ENCODE measurements at places on chromosomes 1 and 21.
A peak's percentile ranks its signal among the peaks of the same experiment; 100 is the strongest.

- no peak for DNase-seq
Observed at GRCh38 chr1:197424380-197424779, 156.3 kb downstream of the CRB1 start.

- peak; percentile 56 for DNase-seq
Observed at GRCh38 chr1:22420455-22421053, 31.1 kb upstream of the ZBTB40 start.

DNA sequence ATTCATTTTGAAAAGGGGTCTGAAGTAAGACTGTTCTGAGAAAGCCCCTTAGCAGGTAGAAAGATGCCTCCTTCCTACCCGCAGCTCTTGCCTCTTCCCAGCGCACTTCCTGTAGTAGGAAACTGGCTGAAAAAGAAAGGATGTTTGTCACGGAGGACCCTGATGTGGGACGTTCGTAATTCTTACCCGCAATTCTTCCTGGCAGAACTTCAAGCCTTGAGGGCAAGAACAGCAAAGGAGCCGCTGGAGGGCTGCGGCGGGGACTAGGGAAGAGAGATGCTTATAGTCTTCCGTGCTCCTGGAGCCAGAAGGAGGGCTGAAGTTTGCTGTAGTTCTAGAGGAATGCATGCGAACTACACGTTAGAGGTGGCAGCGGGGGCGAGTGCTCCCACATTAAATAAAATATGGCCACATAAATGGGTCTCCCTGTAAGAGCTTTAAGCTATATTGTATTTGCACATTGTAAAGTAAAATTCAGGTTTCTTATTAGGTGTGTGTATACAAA, 6.3 kb downstream of the C1orf53 start:
- DNase-seq = no peak

DNA sequence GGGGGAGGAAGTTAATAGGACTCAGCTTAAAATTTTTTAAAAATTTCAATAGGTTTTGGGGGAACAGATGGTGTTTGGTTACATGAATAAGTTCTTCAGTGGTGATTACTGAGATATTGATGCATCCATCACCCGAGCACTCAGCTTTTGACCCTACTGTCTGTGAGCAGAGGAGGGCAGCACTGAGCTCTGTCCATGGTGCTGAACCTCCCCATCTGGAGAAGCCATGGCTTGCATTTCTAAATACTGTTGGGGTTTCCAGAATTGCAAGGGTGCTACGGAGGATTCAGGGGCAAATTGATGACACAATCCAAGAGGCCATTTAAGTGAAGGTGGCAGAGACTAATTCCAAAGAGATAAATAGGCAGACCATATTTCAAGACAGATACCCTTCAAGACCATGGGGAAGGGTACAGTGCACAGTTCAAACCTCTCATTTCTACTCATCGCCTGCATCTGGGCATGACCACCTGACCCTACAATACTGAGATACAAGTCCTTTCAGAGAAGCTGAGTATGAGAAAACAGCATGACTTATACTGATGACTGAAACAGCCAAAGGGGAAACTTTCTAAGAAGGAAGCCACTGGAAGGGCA, 17.2 kb downstream of the SYT2 start:
- DNase-seq = peak; percentile 52

DNA sequence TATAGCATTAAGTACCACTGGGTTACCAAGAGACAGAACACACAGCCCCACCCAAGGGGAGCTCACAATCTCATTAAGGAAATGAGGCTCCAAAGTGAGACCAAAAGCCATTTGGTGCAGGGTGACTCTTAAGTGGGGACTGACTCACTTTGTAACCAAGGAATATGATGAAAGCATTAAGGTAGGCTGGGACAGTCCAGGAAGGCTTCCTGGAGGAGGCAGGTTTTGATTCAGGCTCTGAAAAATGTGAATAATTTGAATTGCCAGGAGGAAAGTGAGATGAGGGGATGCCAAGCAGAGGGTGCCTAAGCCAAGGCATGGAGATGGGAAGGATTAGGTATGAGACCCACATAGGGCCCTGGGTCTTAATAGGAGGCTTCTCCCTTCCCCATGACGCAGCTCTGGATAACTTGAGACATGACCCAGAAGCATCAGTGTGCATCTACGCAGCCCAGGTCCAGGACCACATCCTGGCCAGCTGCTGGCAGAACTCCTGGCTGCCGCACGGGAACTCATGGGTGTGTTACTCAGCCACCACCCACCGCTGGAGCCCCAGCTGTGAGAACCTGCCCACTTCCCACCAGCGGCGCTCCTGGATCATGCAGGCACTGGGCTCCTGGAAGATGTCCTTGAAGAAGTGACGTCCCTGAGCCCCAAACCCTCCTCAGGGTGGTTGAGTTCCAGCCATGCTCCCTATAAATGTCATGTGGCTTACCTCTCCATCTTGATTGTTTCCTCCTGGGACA, 5.9 kb upstream of the TTC4 start:
- no peak for DNase-seq

GRCh38 chr1:62175568-62176179, 19.0 kb upstream of the L1TD1 start:
- DNase-seq = peak; percentile 20

DNA sequence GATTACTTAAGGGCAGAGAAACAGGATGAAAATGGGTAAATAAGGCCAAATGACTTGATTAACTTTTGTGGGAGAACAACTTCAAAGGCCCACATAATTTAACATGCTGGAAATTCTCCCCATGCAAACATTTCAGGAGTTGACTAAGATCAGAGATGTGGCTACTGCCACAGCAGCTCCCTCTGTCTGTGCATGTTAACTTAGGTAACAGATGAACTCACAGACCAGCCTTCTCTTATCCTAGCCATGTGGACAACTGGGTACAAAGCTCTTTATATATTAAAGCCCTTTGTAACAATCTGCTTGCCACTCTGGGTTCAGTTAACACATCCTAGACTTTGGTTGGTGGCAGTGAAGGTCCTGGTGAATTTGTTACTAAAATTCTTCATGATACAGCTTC, 33.2 kb downstream of the BEND5 start:
- DNase-seq = no peak

GRCh38 chr1:3968851-3969250, 68.8 kb upstream of the C1orf174 start:
- DNase-seq = no peak

All from hematopoietic multipotent progenitor cell treated with erythropoietin and hydrocortisone succinate and interleukin-3 and kit ligand, for 15 days (in vitro differentiated cells).